SJCRH30 (cell line): ENCODE measurements at places on chromosomes 1 and 21. TPM values are rescaled to one million over a fixed set of nuclear protein-coding genes. Genes with fewer than 3 reads are reported as not detected.

DNA sequence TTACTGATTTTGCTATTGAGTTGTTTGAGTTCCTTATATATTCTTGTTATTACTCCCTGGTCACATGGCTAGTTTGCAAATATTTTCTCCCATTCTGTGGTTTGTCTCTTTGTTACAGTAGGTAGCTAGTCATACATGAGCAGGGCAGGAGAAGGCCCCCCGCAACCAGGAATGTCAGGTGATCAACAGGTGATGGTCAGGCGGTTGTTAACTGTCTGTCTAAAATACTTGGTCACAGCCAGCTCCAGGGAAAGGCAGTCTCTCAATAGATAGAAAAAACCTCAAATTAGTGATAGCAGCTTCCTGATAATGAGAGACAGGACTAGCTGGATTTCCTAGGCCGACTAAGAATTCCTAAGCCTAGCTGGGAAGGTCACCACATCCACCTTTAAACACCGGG lies 217.9 kb downstream of the RHOU start:
- H3K4me3 ChIP-seq, result no peak overlapping the region
- no peaks in the 10 kb centered on the region for H3K27me3 ChIP-seq
- DNase-seq, result no peak
- H3K36me3 ChIP-seq, result no peaks in the 10 kb centered on the region

TFF3 gene
- total RNA-seq, result 48.5 and 52.7 TPM in 2 replicates

GRCh38 chr1:192463661-192464060 lies 111.9 kb upstream of the RGS1 start:
- H3K4me3 ChIP-seq, result no peak overlapping the region
- no peak for DNase-seq
- H3K27me3 ChIP-seq, result no peaks in the 10 kb centered on the region
- H3K27ac ChIP-seq, result no peak overlapping the region

DNA sequence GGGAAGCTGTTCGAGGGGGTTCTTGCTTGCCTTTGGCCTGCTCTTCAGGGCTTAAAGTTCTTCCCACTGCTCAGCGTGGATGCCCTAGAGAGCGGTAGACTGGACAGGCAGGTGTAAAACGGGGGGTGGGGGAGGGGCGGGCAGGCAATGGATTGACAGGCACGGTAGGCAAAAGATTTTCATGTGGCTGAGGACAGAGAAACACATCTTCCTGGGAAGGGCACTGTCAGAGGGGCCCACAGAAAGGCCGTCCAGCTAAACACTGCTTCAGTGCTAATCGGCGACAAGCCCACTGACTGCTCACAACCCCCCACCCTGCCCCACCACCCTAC lies 412 bp downstream of the ABCA4 start:
- peaks cover 11% of the 10 kb centered on the region for H3K4me1 ChIP-seq
- no peaks in the 10 kb centered on the region for H3K36me3 ChIP-seq
- H3K27me3 ChIP-seq, result no peaks in the 10 kb centered on the region
- no peak for DNase-seq
- no peak overlapping the region for H3K27ac ChIP-seq
- H3K4me3 ChIP-seq, result no peak overlapping the region

TRIM46 gene
- total RNA-seq, result 0.79 and 1.0 TPM in 2 replicates
